ENCODE measurements at places on chromosomes 2 and 18.

GRCh38 chr2:178943745-178944144 lies 106.2 kb downstream of the CCDC141 start:
- DNase-seq, result no peak
- H3K4me3 ChIP-seq, result no peak overlapping the region
- H3K36me3 ChIP-seq, result no peaks in the 10 kb centered on the region
- H3K4me1 ChIP-seq, result no peaks in the 10 kb centered on the region
- H3K27me3 ChIP-seq, result no peaks in the 10 kb centered on the region
- no peak overlapping the region for H3K27ac ChIP-seq

GRCh38 chr2:107383691-107384090 lies 443.0 kb upstream of the RGPD4 start:
- no peak overlapping the region for H3K4me3 ChIP-seq
- H3K27me3 ChIP-seq, result no peaks in the 10 kb centered on the region
- DNase-seq, result no peak

- H3K4me1 ChIP-seq, result peaks cover 6% of the 10 kb centered on the region
- peaks cover 6% of the 10 kb centered on the region for H3K27me3 ChIP-seq
- H3K36me3 ChIP-seq, result no peaks in the 10 kb centered on the region
- H3K27ac ChIP-seq, result no peak overlapping the region
- H3K4me3 ChIP-seq, result no peak overlapping the region
- DNase-seq, result no peak
Observed at GRCh38 chr18:8788503-8789429, 83.4 kb downstream of the MTCL1 start.

DNA sequence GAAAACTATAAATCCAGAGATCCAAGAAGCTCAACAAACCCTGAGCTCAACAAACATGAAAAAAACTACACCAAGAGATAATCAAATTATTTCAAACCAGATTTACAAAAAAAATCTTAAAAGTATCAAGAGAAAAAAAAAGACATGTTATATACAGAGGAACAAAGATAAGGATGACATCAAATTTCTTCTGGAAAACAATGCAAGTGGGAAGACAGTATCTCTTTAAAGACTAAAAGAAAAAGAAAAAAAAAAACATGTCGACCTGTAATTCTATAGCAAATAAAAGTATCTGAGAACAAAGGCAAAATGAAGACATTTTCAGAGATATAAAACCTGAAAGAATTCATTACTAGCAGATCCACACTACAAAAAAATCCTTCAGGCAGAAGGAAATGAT lies 21.3 kb downstream of the TMEM131 start:
- H3K4me1 ChIP-seq, result peaks cover 17% of the 10 kb centered on the region
- no peak overlapping the region for H3K4me3 ChIP-seq
- no peak overlapping the region for H3K27ac ChIP-seq
- DNase-seq, result no peak

DNA sequence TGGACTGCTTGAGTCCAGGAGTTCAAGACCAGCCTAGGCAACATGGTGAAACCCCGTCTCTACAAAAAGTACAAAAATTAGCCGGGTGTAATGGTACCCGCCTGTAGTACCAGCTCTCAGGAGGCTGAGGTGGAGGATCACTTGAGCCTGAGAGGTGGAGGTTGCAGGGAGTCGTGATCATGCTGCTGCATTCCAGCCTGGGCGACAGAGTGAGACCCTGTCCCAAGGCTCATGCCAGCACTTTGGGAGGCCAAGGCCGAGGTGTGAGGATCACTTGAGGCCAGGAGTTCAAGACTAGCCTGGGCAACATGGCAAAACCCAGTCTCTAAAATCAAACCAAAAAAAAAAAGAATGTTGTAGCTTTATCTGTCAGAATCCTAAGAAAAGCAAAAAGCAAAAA lies 25.4 kb downstream of the SMC6 start:
- no peak for DNase-seq
- H3K4me1 ChIP-seq, result no peaks in the 10 kb centered on the region
- no peak overlapping the region for H3K4me3 ChIP-seq
- H3K27ac ChIP-seq, result no peak overlapping the region

DNA sequence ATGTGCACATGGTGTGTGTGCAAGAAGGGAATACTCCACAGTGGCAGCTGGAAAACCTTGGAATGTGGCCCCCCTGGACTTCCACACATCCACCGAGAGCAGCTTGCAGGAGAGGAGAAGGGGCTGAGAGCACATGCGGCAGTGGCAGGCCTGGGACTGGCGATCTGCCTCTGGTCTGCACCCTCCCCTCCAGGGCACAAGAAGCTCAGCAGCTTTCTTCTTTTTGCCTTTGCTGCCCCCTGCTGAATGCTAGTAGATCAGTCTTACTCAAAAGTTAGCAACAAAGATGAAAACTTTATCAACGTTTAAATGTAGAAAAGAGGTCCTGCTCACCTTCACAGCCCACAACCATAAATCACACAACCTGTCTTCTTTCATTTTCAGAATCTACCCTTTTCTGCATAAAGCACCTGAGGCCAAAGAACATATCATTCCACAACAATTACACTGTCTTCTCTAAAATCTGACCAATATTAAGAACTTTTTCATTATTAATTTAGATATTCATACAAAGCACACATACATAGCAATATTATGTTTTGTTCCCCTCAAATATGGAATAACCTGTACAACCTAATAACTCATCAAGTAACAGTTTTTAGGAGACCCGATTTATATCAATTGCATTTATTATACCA lies 34.6 kb downstream of the TGFBRAP1 start:
- H3K4me3 ChIP-seq, result no peak overlapping the region
- H3K27me3 ChIP-seq, result no peaks in the 10 kb centered on the region
- no peak overlapping the region for H3K27ac ChIP-seq

DNA sequence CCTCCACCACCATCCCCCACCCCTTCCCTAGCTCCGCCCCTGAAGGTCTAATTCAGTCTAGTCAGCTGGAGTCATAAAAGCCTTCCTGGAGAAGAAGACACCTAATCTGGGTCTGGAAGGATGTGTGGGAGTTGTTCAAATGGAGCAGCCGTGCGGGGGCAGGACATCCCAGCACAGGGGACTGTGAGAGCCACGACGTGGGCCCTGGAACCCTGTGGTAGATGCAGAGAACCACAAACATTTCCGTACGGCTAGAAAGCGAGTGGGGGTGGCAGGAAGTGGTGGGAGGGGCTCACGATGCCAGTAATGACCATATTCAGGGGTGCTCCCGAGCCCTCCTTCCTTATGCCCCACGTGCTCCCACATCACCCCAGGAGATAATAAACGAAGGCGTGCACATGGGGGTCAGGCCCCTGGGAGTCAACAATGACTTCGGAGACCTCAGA lies 20.9 kb upstream of the COL6A3 start:
- peak overlapping the region; percentile 80 for H3K4me3 ChIP-seq
- H3K4me1 ChIP-seq, result peaks cover 99% of the 10 kb centered on the region
- H3K27ac ChIP-seq, result peak overlapping the region; percentile 22
- peak; percentile 86 for DNase-seq
- no peaks in the 10 kb centered on the region for H3K27me3 ChIP-seq
